ENCODE measurements at places on chromosomes 16 and 17. TPM values are rescaled to one million over a fixed set of nuclear protein-coding genes. Genes with fewer than 3 reads are reported as not detected.
A peak's percentile ranks its signal among the peaks of the same experiment; 100 is the strongest.

GRCh38 chr16:85286951-85287814 lies 174.9 kb upstream of the CIBAR2 start:
- no peaks in the 10 kb centered on the region for H3K27me3 ChIP-seq
- H3K4me1 ChIP-seq, result peaks cover 10% of the 10 kb centered on the region
- peak overlapping the region; percentile 24 for H3K27ac ChIP-seq

- H3K27ac ChIP-seq, result peak overlapping the region; percentile 57
- peaks cover 50% of the 10 kb centered on the region for H3K4me1 ChIP-seq
- DNase-seq, result peak; percentile 60
- no peaks in the 10 kb centered on the region for H3K27me3 ChIP-seq
- no peaks in the 10 kb centered on the region for H3K36me3 ChIP-seq
Observed at GRCh38 chr17:77316191-77316641, 175.4 kb downstream of the SEC14L1 start.

DNA sequence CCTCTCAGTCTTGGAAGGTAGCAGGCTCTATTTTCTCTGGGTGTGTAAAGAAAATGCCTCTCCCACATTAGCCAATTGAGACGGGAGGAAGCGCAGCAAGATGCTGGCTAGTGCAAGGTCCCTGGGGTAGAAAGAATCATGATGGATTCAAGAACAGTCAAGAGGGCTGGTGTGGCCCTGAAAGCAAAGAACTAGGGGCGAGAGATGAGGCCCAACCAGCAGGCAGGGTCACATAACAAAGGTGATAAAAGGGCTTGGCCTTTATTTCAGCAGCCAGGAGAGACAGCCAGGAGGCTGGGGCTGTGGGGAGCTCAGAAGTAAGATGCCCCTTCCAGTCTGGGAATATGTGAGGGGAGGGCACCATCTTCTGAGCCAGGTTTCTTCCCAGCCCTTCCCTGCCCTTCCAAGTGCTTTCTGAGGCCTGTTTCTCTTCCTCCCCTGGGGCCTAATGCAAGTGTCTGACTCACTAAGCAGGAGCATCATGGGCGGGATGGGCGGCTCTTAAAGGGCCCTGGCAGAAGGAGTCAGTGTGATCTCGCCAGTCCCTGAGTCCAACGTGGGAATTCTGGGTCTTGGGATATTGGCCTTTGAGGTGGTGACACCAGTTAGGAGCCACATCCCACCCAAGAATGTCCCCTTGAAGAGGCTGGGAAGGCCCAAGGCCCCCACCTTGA lies 3.9 kb upstream of the NLRC5 start:
- H3K27me3 ChIP-seq, result no peaks in the 10 kb centered on the region
- peak; percentile 55 for DNase-seq
- no peak overlapping the region for H3K4me3 ChIP-seq
- peak overlapping the region; percentile 50 for H3K27ac ChIP-seq
- H3K4me1 ChIP-seq, result peaks cover 39% of the 10 kb centered on the region

- no peak for DNase-seq
- no peaks in the 10 kb centered on the region for H3K27me3 ChIP-seq
- H3K4me1 ChIP-seq, result peaks cover 45% of the 10 kb centered on the region
Observed at GRCh38 chr17:72985882-72986720, 106.4 kb downstream of the SLC39A11 start.

DNA sequence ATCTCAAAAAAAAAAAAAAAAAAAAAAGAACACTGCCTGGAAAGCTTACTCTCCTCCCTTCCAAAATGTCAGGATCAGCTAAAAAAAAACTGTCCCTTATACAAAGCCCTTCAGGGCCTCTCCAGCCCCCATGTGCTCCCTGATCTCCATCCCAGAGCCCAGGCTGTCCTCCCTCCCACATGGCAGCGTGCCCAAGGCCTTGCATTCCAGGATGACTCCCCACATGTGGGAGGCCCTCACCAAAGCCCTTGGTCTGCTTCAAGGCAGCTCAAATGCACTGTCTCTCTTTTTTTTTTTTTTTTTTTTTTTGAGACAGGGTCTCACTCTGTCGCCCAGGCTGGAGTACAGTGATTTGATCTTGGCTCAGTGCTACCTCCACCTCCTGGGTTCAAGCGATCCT lies 2.3 kb downstream of the FDXR start:
- no peaks in the 10 kb centered on the region for H3K27me3 ChIP-seq
- H3K4me1 ChIP-seq, result peaks cover 15% of the 10 kb centered on the region
- no peak for DNase-seq
- H3K27ac ChIP-seq, result no peak overlapping the region

GRCh38 chr17:76528528-76529223 lies 8.8 kb downstream of the CYGB start:
- H3K4me3 ChIP-seq, result peak overlapping the region; percentile 10
- peaks cover 61% of the 10 kb centered on the region for H3K4me1 ChIP-seq
- H3K36me3 ChIP-seq, result no peaks in the 10 kb centered on the region
- peak overlapping the region; percentile 90 for H3K27ac ChIP-seq

- H3K4me1 ChIP-seq, result peaks cover 15% of the 10 kb centered on the region
- H3K4me3 ChIP-seq, result no peak overlapping the region
Observed at GRCh38 chr16:49703483-49703882, 152.4 kb downstream of the ZNF423 start.

Gene C16orf86
- 22.0 TPM for total RNA-seq

- no peaks in the 10 kb centered on the region for H3K36me3 ChIP-seq
- H3K4me3 ChIP-seq, result no peak overlapping the region
- H3K4me1 ChIP-seq, result peaks cover 2% of the 10 kb centered on the region
- DNase-seq, result peak; percentile 80
- H3K27me3 ChIP-seq, result no peaks in the 10 kb centered on the region
Observed at GRCh38 chr16:84312783-84313382, 18.2 kb downstream of the WFDC1 start.

Gene SYT17
- 11.6 TPM for total RNA-seq

Gene CDH13
- 11.6 TPM for total RNA-seq

Gene TBC1D26
- total RNA-seq, result not detected

Gene BAHCC1
- 8.2 TPM for total RNA-seq

GRCh38 chr17:73614256-73614655 lies 30.0 kb downstream of the SDK2 start:
- H3K27me3 ChIP-seq, result no peaks in the 10 kb centered on the region
- no peak overlapping the region for H3K27ac ChIP-seq
- H3K36me3 ChIP-seq, result no peaks in the 10 kb centered on the region

Gene WFIKKN1
- total RNA-seq, result 7.7 TPM

Gene BICDL2
- 23.9 TPM for total RNA-seq

Gene CDH5
- 54.5 TPM for total RNA-seq

- H3K36me3 ChIP-seq, result no peaks in the 10 kb centered on the region
- H3K4me1 ChIP-seq, result no peaks in the 10 kb centered on the region
- no peak overlapping the region for H3K4me3 ChIP-seq
- DNase-seq, result no peak
- H3K27me3 ChIP-seq, result no peaks in the 10 kb centered on the region
Observed at GRCh38 chr17:71081666-71082065, 912.3 kb downstream of the KCNJ2 start.

Gene ITGAD
- not detected for total RNA-seq

Gene TMEM114
- not detected for total RNA-seq

Gene KRT34
- total RNA-seq, result not detected

- no peaks in the 10 kb centered on the region for H3K27me3 ChIP-seq
- no peak overlapping the region for H3K4me3 ChIP-seq
- no peak overlapping the region for H3K27ac ChIP-seq
- no peaks in the 10 kb centered on the region for H3K4me1 ChIP-seq
Observed at GRCh38 chr17:27743281-27743885, 56.9 kb downstream of the NOS2 start.

Gene MRPL12
- total RNA-seq, result 29.3 TPM

DNA sequence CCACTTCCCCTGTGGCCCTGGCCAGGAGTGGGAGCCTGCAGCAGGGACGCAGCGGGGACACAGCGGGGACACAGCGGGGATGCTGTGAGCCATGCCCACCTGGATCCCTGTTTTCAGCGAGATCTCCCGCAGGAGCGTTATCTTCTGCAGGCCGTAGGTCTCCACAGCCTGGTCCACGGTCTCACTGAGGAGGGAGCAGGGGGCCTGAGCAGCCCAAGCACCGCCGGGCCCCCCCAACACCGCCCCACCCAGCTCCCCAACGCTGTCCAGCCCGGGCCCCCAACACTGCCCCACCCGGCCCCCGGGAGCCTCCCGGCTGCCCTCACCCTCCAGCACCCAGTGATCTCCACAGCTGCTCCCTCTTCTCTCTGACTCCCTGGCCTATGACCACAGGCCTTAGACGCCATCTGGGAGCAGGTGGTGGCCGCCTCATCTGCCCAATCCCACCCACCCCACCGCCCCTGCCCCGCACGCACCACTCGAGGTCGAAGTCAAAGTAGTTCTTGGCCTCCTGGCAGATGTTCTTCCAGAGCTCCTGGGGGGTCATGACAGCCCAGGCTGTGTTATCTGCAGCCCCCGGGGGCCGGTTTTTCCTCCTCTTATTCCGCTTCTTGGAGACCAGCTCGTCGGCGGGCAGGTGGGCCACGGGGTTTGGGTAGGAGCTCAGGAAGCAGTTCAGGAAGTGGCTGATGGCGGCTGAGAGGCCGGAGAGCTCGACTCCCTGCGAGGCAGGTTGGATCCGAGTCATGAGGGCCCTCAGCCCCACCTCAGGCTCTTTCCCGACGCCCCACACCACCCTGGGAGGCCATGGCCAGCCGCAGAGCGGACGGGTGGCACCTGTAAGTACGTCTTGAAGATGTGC lies 17.0 kb downstream of the CLUH start:
- no peaks in the 10 kb centered on the region for H3K27me3 ChIP-seq
- peaks cover 3% of the 10 kb centered on the region for H3K4me1 ChIP-seq
- peaks cover 91% of the 10 kb centered on the region for H3K36me3 ChIP-seq
- peak; percentile 63 for DNase-seq
- no peak overlapping the region for H3K4me3 ChIP-seq

GRCh38 chr16:55263271-55264250 lies 60.4 kb upstream of the IRX6 start:
- no peak overlapping the region for H3K27ac ChIP-seq
- H3K36me3 ChIP-seq, result no peaks in the 10 kb centered on the region
- no peak overlapping the region for H3K4me3 ChIP-seq

- H3K4me1 ChIP-seq, result no peaks in the 10 kb centered on the region
- DNase-seq, result no peak
- H3K4me3 ChIP-seq, result no peak overlapping the region
- H3K27me3 ChIP-seq, result no peaks in the 10 kb centered on the region
- no peaks in the 10 kb centered on the region for H3K36me3 ChIP-seq
Observed at GRCh38 chr16:61313931-61314330, 722.3 kb downstream of the CDH8 start.

Gene RPRML
- not detected for total RNA-seq

Gene IL17C
- total RNA-seq, result not detected

Gene ARL5C
- total RNA-seq, result not detected

- no peaks in the 10 kb centered on the region for H3K27me3 ChIP-seq
- no peak overlapping the region for H3K27ac ChIP-seq
- DNase-seq, result no peak
- no peak overlapping the region for H3K4me3 ChIP-seq
- H3K36me3 ChIP-seq, result no peaks in the 10 kb centered on the region
Observed at GRCh38 chr17:1239210-1239609, 31.0 kb upstream of the BHLHA9 start.

DNA sequence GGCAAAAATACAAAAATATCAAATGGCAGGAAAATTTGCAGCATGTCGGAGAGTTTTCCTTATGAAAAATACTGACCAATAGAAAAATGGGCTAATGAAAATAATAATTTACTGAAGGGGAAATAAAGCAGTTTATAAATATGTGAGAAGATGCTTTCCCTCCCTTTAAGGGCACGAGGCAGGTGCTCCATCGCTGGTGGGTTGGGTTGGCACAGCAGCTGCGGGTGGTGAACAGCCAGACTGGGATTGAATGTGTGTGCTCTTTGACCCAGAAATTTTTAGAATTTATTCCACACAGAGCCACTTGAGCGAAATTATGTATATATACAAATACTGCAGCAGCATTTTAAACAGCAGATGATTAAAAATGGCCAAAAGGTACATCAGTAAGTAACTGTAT lies 109.1 kb upstream of the ZNF750 start:
- H3K4me1 ChIP-seq, result no peaks in the 10 kb centered on the region
- no peaks in the 10 kb centered on the region for H3K27me3 ChIP-seq
- no peak overlapping the region for H3K4me3 ChIP-seq
- no peak for DNase-seq

DNA sequence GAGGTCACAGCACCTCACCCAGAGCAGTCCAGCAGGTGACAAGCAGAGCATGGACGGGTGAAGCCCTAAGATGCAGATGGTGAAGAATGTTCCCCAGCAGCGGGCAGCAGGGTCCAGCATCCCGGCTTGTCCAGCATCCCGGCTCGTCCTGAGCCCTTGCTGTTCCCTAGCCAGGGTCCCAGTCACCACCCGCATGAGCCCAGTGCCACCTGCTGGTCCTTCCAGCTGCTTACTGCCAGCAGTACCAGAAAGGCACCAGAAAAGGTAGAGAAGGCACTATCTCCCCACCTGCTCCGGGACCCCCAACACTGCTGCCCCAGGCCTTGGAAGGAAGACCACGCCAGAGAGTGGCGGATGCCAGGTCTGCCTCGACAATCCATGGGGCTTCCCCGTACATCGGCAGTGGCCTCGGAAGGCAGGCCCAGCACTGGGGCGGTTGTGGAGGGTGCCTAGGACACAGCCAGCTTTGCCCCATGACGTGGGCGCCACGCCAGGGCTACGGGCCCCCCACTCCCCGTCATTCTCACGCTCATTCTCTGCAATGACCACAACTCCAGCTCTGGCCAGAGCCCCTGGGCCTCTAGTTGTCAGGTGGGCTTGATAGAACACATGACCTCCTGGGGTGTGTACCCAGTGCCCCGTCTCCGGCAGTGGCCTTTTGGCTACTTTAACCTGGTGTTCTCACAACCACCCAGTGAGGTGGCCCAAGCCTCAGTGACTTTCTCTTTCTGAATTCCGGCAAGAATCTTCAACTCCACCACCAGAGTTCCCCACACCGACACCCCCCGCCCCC lies 1.4 kb downstream of the CENPX start:
- H3K27me3 ChIP-seq, result no peaks in the 10 kb centered on the region
- H3K4me3 ChIP-seq, result peak overlapping the region; percentile 99
- H3K36me3 ChIP-seq, result no peaks in the 10 kb centered on the region
- H3K27ac ChIP-seq, result no peak overlapping the region
- peaks cover 50% of the 10 kb centered on the region for H3K4me1 ChIP-seq

GRCh38 chr17:4590981-4591453 lies 6.7 kb downstream of the SMTNL2 start:
- H3K27me3 ChIP-seq, result no peaks in the 10 kb centered on the region
- no peaks in the 10 kb centered on the region for H3K36me3 ChIP-seq
- peaks cover 13% of the 10 kb centered on the region for H3K4me1 ChIP-seq

DNA sequence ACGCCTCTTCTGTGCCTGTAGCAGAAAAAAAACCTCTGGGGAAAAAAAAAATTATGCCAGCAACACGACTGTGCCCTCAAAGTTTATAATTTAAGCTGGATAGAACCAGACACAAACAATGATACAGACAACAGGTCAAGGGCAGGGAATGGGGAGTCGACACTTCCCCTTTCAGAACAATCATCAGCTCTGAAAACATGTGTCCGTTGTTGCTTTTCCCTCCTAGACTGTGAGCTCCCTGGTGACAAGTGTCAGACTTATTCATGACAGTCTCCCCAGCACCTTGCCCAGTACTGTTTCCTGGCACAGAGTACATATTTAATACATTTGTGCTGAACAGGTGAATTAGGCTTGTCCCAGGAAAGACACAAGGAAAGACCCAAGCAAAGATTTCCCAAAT lies 178.3 kb downstream of the SOX9 start:
- no peaks in the 10 kb centered on the region for H3K36me3 ChIP-seq
- H3K4me3 ChIP-seq, result no peak overlapping the region
- no peak for DNase-seq
- H3K27me3 ChIP-seq, result no peaks in the 10 kb centered on the region
- no peaks in the 10 kb centered on the region for H3K4me1 ChIP-seq

Gene MGAT5B
- 1.0 TPM for total RNA-seq

- no peaks in the 10 kb centered on the region for H3K4me1 ChIP-seq
- DNase-seq, result no peak
Observed at GRCh38 chr17:11245187-11245586, 4.2 kb downstream of the SHISA6 start.
